ENCODE measurements at places on chromosomes 7 and 10.

- DNase-seq: no peak
These were observed 183.5 kb upstream of the INHBA start for GRCh38 chr7:41886262-41886900.

DNA sequence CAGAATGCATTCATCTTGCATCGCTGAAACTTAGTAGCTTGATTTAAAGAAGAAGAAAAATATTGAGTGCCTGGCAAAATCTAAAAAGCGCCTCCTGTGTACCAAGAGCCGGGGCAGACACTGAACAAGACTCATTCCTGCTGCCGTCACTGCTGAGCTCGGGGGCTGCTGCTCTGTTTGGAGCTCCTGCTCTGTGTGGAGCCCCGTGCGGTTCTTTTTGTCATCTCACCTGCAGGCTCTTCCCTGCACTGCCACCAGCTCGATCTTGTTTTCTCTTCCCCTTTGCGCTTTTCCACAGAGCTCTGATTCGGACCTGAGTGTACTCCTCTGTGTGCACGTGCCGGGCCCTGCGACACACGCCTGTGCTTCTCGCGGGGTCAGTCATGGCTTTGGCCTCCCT lies 462.1 kb upstream of the DPP6 start:
- no peak for DNase-seq

DNA sequence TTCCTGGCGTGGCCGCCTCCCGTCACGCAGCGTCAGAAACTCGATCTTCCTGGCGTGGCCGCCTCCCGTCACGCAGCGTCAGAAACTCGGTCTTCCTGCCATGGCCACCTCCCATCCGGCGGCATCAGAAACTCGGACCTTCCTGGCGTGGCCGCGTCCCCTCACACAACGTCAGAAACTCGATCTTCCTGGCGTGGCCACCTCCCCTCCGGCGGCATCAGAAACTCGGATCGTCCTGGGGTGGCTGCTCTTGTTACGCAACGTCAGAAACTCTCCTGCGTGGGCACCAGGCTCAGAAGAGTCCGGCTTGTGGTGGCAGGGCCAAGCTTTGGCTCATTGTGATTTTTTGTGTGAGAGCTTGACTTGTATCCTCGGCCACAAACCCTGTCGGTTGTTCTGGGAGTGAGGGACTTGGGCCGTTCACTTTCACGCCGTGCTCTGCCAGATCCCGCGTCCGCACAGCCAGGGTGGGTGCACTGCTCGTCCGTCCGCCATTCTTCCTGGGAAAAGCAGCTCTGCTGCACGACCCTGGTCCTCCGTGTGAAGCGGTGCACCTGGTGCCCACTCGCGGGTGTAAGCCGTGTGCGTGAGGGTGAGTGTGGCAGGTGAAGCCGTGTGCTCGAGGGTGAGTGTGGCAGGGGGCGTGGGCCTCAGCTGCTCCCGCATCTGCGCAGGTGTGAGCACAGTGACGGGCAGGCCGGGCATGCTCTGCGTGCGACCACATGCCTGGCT lies 49.4 kb upstream of the SUN1 start:
- DNase-seq: no peak

DNA sequence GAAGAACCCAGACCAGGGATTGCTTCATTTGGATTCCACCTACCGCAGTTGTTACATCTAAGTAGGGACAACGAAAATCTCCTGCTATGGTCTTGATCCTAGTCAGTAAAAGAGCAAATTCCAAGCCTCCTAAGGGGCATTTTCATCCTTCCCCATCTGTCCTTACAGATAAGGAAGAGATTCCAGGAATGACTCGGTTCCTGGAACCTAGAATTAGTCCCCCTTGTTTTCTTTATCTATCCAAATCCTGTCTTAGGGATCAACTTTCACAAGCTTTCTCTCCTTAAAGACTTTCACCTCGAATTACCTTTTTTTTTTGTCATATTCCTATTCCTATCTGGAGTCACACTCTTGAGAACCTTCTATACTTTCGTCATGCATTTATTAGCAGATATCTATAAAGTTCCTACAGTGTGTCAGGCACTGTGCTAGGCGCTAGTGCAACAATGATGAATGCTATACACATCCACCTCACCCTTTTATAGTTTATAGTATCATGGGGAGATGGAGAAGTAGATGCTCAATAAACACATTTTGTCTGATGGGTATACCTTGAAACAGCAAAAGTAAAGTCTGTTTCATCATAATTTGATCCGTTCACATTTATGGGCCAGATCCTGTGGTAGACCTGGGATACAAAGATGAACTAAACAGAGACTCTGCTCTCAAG lies 39.2 kb downstream of the LAMB4 start:
- no peak for DNase-seq

DNA sequence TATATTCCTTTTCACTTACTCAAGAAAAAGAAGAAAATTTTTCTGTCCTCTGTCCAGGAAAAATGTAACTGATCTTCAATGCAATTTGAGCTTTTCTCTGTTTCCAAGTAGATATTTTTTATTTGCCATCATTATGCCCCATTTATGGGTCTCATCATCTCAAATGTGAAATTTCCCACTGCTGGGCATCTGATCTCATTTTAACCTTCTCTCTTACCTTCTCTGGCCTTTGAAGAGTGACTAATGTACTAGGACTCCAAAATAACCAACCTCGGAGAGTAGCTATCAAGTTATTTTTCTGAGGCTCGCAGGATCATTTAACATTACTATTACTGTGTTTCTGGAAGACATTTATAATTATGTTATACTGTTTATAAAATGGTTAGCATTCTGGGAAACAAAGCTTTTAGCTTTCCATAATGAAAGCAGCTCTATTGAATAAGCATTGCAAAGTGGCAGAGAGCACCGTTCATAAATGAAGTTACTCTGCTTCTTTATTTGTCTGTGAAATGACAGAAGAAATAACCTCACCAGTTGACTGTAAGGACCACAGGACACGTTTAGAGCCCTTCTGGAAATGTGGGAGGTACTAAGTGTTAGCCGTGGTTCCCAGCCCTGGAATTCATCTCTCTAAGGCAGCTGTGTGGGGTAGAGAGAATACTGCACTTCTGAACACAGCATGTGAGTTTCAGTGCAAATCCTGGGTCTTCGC lies 33.3 kb upstream of the NMT2 start:
- DNase-seq: no peak

GRCh38 chr10:130498042-130498441 lies 361.9 kb downstream of the GLRX3 start:
- no peak for DNase-seq

DNA sequence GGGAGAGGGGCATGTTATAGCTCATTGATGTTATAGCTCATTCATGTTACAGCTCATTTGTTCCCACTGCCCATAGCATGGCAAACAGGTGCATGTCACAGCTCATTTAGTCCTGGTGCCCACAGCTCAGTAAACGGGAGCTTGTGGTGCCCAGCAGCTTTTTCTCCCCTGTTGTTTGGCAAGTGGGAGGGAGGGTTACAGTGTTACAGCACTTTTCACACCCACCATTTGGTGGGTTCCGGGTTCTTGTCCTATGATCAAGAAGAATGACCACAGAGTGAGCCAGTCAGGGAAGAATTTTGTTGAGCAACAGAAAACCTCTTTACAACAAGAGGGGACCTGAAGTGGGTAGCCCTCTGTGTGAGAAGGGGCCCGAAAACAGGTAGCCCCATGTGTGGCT lies 162.8 kb upstream of the CSTF2T start:
- DNase-seq: no peak

DNA sequence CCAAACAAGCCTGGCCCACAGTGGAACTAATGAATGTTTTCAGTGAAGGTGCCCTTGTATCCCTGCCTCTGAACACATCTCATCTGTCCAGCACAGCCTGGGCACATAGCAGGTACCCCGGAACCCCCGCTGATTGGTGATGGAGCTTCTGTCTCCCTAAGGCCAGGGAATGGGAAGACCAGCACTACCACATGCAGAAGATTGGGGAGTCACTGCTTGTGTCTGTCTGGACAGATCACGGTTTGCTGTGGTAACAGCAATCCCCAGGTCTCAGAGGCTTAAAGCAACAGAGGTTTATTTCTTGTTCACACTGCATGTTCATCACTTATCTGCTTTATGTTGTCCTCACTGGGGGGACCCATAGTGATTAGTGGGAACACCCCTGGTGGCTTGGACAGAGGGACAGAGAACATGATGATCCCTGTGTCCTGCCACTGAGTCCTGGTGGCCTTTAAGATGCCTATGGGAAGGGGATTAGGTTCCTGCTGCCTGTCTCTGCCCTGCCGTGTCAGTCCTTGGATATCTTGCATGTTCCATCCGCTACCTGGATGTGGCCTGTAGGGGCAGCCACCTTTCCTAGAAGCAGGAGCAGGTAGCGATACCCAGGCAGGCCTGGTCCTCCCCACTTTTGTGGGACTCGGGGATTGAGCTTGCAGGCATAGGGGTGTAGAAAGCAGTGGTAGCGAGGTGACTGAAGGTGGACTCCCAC lies 3.6 kb downstream of the TSPAN14 start:
- DNase-seq: no peak

DNA sequence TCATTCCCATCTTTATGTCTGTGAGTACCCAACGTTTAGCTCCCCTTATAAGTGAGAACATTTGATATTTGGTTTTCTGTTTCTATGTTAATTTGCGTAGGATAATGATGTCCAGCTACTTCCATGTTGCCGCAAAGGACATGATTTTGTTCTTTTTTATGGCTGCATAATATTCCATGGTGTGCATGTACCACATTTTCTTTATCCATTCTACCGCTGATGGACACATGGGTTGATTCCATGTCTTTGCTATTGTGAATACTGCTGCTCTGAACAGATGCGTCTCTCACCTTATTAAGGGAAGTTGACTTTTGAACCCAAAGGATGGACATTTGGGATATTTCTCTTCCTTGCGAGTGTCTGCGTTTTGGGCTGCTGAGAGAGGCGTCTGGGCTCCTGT lies 50.2 kb downstream of the GTF2IRD1 start:
- no peak for DNase-seq

- DNase-seq: no peak
These were observed 65.5 kb upstream of the GRB10 start for GRCh38 chr7:50848203-50848602.

DNA sequence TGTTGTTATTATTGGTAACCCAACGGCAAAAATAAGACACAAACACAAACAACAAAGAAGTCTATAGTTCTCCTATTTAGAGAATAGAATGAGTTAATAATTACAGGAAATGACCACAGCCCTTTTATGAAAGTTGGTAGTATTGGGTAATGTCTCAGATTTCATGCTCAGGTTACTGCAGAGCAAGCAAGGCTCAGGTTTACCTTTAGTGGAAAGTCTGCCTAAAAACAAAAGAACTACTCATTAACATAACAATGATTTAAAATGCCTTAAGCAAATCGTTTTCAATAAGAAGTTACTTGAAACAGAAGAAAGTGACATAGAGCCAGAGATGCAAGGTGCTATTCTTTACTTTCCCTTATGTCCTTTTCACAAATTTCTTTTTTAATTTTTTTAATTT lies 441.2 kb downstream of the PLXDC2 start:
- no peak for DNase-seq

All from NCI-H1436 treated with DMSO at 0.1 percent for 48 hours (cell line).